ENCODE measurements at places on chromosomes 3 and 15.

- DNase-seq, result no peak
These were observed 17.1 kb downstream of the CHST13 start for GRCh38 chr3:126540951-126541627.

DNA sequence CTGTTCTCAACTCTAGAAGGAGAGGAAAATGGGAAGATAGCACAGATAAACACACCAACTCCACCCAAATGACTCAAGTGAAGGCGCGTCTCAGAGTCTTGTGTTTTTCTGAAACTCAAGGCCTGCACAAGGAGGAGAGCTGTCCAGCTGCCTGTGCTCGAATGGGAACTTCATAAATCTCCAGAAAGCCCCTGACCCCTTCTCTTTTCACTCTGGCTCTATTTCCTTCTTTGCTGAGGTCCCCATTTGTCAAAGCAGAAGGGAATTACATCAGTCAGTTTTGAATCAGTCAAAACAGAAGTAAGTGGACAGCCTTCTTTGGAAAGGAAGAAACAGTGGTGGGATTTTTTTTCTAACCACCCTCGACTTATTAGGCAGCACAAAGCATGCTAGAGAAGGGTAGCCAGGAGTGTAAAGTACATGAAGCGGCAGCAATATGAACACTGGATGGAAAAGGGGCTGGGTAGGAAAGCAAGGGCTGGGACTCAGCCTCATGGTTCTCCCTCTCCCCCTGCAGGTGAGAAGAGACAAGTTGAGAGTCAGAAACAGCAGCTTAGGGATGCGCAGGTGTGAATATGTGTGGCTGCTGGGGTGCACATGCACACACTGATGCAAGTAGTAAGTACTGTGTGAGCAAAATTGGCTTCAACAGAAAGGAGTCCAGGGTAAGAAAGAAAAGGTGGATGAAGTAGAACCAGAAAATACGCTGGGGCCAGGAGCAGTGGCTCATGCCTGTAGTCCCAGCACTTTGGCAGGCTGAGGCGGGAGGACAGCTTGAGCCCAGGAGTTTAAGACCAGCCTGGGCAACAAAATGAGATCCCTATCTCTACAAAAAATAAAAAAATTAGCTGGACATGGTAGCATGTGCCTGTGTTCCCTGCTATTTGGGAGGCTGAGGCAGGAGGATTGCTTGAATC lies 36.6 kb upstream of the MAGEF1 start:
- DNase-seq, result no peak

DNA sequence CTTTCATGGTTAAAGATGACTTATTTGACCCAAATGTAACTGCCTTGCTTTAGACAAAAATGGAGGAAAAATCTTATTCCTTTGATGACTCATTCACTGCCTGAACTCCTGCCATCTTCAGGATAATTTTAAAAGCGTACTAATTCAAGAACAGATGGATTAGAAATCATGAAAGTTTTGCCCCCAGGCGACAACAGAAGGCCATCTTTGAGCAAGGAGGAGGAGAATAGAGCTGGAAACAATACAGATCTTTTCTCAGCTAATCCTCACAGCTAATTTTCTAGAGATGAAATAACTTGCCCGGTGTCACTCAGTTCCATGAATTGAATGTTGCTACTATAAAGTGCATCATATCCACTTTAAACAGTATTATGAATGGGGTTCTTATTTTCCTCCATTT lies 324.7 kb upstream of the RARB start:
- DNase-seq, result no peak

DNA sequence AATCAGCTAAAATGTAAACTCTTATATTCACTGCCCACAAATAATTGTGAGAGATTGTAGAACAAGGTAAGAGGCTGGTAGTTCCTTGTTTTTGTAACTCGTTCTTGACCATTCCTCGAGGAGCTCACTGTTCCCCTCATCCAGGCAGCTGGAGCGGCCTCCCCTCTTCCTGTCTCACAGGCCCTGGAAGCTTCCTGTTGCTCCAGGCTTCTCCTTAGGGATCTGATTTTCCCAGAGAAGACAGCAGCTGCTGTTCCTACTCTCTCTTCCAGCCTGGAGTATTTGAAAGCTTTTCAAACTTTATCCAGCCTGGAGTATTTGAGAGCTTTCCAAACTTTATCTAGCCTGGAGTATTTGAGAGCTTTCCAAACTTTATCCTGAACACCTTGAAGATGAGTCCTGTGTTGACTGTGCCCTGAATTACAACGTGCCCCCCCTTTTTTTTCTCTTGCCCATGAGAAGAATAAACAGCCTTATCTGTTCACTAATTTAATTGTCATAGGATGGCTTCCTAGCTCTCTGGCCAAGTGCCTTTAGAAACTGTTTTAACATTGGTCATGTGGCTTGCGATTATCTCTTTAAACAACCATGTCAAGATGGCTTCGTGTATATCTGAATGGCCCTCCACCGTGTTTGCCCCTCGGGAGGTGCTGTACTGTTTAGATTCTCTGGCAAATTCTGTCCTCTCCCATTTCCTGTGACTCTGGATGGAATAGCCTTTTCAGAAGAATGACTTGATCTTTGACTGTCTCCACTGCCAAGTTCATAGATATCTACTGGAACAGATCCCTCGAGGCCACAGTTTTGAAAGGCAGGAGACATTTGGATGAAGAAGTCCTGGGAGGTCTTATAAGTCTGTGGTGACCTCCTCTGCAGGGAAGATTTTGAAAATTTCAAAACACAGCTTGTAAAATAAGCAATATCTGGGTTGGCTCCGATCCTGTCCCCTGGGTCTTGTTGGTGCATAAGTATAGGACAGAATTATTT lies 4.8 kb downstream of the ADAMTSL3 start:
- no peak for DNase-seq

DNA sequence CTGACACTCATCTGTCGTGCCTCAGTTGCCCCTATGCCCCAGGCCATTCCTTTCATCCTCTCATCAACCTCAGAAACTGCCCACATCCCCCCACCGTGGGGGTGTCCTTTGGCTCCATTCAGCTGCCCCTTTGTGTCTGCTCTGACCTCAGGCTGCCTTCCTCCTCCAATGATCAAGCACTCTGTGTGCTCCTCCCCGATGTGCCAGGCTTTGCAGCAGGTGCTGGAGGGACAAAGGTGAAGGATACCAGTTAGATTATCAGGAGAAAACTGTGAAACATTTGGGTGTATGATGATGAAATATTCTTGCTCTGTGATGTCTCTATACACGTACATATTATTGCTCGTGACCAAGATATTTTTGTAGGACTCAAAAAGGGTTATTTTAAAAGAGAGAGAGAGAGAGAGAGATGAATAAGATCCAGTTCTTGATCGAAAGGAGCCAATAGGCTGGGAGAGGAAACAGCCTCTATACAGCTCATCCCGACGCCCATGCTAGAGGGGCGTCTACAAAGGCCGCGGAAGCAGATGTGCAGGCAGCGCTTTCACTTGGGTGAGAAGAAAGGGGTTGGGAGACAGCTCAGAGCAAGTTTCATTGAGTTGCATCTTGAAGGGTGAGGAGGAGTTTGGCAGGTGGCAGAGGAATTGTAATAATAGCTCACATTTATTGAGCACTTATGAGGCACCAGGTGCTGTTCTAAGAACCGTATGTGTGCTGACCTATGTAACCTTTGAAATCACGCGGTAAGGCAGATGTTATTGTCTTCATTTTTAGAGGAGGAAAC lies 28.3 kb upstream of the ADCY5 start:
- DNase-seq, result no peak

- DNase-seq, result no peak
These were observed 23.6 kb downstream of the FAH start for GRCh38 chr15:80176443-80176842.

DNA sequence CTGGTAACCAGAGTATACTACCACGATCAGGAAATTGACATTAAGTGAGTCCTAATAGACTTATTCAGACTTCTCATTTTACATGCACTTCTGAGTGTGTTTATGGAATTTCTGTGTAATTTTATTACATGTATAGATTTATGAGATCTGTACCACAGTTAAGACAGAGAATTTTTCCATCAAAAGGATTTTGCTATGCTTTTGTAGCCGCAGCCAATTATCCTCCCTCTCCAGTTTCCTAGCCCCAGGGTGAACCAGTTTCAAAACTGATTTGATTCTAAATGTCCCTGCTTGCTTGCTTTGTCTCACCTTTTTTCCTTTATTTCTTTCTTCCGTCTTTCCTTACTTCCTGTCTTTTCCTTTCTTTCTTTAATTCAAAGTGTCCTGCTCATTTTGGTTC lies 661.2 kb upstream of the BCHE start:
- DNase-seq, result no peak
